ENCODE measurements at places on chromosomes 7 and 10.

GRCh38 chr7:116687801-116688201, 15.8 kb downstream of the MET start:
- DNase-seq: no peak

DNA sequence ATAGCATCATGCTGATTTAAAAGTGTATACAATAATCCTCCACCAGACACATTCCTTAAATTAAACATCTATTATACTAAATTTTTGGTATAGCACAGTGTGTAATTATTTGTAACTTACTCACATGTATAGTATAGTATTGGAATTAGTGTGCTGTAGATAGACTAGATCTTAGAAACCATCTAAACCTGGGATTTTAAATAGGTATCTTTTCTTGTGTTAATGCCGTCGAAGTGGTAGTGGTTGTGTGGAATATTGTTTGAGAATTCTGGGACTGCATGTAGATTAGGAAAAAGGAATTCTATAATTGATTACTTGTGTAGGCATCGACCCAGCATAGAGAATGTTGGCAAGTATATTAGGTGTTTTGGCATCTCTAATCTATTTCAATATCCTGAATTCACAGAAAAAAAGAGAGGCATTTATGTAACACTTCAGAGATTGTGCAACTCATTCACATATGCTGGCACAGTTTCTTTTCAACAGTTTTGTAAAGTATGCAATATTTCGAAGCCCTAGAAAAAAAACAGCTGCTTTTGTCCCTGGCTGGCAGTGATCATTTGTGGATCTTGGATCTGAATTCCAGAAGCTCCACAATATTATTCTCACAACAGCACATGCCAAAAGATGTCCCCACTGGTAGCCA, 145.5 kb upstream of the AGR3 start:
- no peak for DNase-seq

- DNase-seq: no peak
Measured at GRCh38 chr10:69439813-69440506, 11.3 kb upstream of the TSPAN15 start.

DNA sequence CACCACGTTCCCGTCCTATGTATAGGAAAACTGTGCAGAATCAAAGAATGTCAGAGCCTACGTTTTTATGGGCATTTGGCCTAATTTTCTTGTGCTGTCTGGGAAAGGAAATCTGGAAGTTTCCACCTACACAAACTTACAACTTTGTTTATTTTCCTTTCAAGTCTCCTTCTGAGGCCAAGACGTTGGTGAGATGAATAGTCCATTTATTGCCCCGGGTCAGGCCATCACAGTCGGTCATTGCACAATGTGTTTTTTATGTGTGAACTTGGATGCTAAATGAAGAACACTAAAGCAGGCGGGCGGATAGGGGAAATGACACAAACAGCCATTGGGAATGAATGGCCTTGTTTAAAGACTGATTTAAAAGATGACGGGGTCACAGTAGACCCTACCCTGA, 38.6 kb downstream of the TRIL start:
- no peak for DNase-seq

DNA sequence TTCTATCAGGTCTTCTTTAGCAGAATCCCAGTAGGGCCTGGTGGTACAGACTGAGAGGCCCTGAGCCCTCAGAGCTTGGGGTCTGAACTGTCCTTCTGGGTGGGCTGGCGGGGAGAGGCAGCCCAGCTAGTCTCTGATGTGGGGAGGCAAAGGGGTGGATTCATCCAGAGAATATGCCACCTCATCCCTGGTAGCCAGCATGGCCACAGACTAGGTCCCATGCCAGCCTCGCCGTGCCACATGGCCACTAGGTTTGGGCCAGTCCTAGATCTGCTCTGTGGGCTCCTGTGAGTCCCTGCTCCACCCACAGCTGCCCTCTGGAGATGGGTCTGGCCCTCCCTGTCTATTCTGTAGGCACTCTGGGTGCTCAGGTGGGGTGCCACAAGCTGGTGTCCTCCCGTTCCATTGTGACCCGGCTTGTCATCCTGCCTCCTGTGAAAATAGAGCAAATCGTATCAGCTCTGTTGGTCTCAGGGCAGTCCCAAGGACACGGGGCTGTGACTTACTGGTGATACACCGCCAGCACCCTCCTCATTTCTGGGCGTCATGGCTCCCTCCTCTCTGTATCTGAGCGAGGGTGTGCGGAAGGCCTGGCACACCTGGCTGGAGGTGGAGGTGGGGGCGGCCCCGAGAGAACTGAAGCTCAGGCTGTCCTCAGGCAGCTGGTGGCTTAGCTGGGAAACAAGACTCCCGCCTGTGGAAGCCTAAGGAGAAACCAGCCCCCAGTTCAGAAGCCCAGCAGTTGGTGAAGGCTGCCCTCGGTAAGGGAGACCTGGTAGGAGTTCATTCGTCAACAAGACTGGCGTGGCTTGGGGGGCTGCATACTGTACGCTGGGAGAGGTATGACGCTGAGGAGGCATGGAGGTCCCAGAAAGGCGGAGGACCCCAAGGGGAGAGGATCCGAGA, 33.3 kb downstream of the UNC5B start:
- no peak for DNase-seq

DNA sequence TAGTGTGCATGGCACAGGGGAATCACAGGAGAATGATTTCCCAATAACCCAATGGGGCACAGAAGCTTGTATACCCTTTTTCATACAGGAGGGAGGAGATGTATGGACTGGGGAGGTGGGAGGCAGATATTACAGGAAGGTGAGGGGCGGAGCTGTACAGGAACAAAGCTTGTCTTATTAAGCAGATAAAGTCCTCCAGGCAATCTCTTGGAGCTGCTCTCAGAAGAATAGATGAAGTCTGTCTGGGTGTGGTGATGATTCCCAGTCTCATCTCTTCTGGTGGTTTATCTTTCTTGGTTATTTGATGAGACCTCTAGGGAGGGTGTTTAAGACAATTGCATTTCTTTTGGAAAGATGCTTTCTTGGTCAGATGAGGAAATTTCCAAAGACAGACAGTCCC, 25.1 kb upstream of the CPA5 start:
- no peak for DNase-seq

GRCh38 chr10:94018107-94018506, 24.4 kb downstream of the PLCE1 start:
- no peak for DNase-seq

- no peak for DNase-seq
Measured at GRCh38 chr10:90947030-90947960, 26.4 kb upstream of the ANKRD1 start.

DNA sequence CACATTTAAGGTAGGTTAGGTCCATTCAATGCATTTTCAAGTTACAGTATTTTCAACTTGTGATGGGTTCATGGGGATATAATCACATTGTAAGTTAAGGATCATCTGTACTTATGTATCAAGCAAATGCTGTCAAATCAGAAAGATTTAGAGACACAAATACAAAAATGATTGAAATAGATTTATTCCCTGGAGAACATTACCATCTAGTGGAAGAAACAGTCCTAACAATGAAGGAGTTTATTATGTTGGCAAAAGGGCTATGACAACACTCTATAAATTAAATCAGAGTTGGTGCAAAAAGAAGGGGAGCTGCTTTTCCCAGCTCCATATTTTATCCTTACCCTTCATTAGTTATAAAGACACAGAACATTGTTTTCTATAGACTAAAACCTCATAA, 69.0 kb downstream of the PRSS58 start:
- DNase-seq: no peak

- no peak for DNase-seq
Measured at GRCh38 chr7:5677538-5678294, 103.7 kb downstream of the RNF216 start.

GRCh38 chr10:132912713-132913558, 29.4 kb downstream of the CFAP46 start:
- DNase-seq: no peak

GRCh38 chr7:33556472-33556871, 348.9 kb upstream of the BMPER start:
- no peak for DNase-seq

DNA sequence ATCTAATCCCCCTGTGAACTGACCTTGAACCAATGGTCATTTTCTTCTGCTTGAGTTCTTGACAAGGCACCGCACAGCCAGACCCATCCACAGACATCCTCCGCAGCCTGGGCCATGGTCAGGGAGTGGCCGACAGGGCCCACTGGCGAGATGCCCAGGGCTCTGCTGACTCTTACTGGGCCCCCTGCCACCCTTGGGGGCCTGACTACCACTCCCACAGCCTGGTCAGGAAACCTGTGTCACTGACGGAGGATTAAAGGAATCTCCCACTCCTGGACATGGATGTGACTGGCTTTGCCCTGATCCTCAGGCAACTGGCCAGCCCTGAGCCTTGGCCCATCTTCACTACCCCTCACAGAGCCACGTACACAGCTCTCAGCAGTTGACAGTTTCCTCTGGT, 50.4 kb upstream of the ENO4 start:
- DNase-seq: no peak

- no peak for DNase-seq
Measured at GRCh38 chr7:47480576-47481538, 101.1 kb downstream of the TNS3 start.

- no peak for DNase-seq
Measured at GRCh38 chr10:48896756-48897440, 42.7 kb downstream of the LRRC18 start.

DNA sequence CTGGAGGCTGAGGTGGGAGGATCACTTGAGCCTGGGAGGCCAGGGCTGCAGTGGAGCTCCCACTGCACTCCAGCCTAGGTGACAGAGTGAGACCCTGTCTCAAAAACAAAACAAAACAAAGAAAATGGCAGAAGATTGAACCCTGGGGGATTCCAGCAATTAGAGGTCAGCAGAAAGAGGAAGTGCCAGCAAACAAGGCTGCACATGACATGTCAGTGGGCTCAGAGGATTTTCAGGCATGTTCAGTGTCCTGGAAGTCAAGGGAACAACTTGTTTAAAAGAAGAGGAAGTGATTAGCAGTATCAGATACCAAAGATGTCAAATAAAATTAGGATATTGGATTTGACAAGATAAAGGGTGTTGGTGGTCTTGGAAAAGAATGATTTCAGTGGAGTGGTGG, 32.3 kb downstream of the RAB18 start:
- DNase-seq: no peak

DNA sequence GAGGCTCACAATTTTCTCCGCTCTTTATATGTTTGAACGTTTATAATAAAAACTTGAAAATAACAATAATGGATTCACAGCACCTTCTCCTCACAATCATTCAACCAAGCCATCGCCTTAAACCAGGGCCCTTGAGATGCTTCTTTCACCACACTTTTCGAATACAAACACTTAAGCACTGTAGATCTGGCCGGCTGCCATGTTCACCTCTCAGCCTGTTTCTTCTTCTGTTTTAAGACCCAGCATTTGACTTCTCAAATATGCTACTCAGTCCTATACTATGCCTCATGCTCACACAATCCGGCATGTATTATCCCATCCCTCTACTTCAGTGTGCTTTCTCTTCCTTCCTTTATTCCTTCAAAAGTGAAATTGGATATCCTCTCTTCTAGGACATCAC, 280.6 kb downstream of the TFEC start:
- peak; percentile 35 for DNase-seq

DNA sequence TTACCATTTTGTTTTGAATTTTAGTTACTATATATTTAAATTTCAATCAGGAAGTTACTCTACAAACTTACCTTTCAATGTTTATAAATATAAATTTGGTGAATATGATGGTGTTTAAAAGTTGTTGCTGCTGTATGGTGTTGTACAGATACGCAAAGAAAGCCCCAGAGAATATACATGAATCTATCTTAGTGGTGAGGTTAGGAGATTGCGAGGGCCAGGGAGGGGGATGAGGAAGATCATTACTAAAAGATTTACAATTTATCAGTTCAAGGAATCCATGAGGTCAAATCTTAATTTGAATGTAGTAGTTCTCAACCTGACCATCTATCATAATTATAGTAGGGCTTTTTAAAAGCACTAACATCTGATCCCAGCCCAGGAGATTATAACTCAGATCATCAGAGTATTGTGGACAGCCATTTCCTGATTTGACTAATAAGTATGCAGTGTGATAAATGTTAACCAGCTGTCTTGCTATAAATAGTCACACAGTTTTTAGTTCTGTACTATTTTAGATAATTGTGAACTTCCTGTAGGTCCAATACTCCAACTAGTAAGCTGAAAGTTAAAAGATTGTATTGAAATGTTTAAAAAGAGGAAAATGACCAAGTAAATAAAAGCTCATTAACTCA, 23.6 kb downstream of the FAM3C start:
- DNase-seq: no peak

DNA sequence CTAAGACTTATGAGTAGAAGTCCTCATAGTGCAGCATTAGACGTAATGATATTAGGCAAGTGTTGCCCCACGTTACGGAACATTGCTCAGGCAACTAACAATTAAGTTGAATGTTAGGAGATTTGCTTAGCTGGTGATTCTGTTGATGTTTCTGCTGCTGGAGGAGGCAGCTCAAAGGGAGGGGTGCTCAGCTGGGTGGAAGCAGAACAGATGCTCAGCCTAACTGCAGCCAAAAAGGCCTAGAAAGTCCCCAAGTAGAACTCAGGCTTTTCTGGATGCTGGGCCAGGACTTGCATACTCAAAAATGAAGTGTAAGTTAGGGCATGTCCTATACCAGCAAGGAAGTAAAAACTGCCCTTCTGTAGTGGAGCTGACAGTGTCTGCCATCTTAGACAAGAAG, 201.4 kb downstream of the ADRA2A start:
- no peak for DNase-seq

DNA sequence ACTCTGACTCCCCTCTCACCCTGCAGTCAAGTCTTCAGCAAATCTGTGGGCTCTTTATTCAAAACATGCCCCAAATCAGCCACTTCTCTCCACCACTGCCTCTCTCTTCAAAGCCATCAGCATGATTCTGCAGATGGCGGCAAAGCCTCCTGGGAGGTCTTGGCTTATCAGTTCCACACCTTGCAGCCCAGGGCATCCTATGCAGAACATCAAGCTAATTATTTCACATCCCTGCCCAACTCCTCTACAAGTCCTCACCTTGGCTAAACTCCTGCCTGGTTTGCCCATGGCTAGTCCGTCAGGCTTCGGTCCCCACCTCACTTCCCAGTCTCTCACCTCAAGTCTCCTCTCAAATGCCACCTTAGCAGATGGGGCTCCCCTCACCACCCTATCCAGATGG, 70.2 kb downstream of the PIP4K2A start:
- no peak for DNase-seq

- no peak for DNase-seq
Measured at GRCh38 chr10:88057720-88058119, 194.3 kb downstream of the PTEN start.

DNA sequence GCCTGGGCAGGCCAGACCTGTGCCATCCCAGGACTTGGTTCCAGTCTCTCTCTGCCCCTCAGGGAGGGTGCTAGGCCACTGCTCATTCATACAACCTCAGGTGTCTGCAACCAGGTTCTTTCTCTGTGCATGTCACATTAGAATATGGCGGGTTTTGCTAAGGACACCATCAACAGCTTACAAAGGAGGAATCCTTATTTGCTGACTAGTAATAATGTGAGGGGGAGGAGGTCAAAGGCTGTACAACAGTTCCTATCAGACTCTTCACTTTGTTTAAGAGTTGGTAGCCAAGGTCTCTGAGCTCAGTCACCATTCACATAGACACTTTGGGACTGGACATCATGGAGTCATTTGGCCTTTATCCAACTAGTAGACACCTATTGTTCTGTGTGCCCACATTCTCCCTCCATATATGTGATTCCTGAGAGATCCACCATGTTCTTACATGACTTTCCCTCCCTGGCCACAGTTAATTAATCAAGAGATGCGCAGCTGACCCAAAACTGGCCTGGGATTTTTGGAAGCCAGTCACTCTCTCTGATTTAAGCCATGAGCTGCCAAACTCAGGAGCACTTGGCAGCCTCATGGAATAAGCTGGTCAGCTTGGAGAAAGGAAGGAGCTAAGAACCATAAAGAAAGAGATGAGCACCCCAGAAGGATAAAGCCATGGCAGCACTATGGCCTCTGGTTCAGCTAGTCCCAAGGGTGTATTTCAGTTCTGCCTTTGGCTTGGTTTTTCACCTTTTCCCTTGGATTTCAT, 51.2 kb downstream of the DPCD start:
- DNase-seq: no peak
